ENCODE measurements at places on chromosomes 12 and 14.
A peak's percentile ranks its signal among the peaks of the same experiment; 100 is the strongest.

GRCh38 chr12:56980268-56980667 is 22.9 kb upstream of the RDH16 start:
- DNase-seq: no peak

DNA sequence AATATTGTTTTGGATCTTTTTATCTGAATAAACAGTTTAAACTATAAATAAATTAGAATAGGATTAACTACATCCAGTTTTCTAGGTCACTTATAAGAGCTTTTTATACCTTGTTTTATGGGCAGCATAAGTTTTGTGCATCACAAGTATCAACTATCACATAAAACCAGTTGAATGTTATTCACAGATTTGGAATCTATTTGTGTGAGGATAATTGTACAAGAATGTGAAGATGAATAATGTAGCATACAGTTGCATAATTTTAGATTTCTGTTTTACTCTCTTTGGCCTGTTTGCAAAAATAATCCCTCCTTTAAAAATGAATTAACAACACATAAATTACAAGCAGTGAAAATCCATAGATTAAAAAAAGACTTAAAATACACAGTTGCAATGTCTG is 88.8 kb downstream of the SCFD1 start:
- no peak for DNase-seq

GRCh38 chr14:100622224-100622623 is 35.0 kb upstream of the BEGAIN start:
- no peak for DNase-seq

- no peak for DNase-seq
Measured at GRCh38 chr14:66643344-66643743, 135.4 kb downstream of the GPHN start.

- peak; percentile 18 for DNase-seq
Measured at GRCh38 chr12:74747305-74747704, 209.7 kb downstream of the ATXN7L3B start.

GRCh38 chr12:47811581-47812484 is 7.9 kb downstream of the HDAC7 start:
- DNase-seq: no peak

DNA sequence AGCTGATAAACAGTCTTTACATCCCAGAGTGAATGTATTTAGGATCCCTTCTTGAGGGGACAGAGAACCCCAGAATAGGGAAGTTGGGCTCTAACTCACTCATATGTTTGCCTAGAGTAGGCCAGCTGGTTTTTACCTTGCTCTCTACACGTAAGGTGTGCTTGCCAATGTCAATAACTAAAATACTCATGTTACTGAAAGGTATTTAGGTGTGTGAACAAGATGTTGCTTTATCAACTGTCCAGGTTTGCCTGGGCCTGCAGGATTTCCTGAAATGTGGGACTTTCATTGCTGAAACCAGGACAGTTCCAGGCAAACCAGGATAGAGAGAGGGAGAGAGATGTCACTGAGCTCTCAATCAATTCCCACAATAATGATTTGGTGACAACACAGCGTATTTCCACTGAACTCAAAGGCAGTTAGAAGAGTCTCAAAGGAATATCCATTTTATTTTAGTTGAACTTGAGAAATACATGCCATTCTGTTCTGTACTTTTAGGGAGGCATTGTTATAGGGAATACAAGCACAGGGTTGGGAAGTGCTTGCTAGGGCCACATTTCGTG is 171.7 kb downstream of the NRXN3 start:
- DNase-seq: no peak

- no peak for DNase-seq
Measured at GRCh38 chr14:82067221-82067875, 533.7 kb upstream of the SEL1L start.

GRCh38 chr14:89342049-89342448 is 75.0 kb downstream of the FOXN3 start:
- DNase-seq: no peak

DNA sequence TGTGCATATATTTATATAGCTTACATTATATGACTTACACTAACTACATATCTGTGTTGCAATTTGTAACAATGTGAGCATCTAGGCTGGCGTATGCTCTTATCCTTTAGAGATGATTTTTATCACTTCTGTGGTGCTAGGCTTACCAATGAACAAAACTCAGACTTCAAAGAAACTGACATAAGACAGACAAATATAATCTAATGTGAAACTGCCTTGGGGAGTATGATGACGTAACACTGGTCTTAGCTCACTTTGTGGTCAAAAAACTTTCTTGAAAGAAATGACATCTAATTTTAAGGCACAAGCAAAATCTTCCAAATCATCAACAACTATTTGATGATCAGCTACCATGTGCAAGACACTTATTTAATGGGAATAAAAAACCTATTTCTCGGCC is 50.0 kb downstream of the SOX5 start:
- DNase-seq: no peak

DNA sequence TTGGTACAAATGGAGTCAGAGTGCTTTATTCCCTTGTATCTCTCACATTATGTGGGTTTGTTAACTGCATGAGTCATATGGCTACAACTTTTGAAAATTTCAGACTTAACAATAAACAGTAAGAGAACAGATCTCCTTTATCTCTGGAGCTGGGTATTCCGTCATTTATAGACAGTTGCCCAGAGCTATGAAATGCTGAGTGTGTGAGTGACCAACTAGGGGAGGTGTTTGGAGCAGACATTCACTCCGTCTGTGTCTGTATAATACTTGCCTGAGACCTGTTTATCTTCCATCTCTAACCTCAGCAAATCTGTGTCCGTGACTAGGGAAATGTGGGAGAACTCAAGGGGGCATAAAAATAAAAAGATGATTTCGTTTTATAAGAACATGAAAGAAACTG is 279.9 kb upstream of the FAR2 start:
- peak; percentile 78 for DNase-seq

GRCh38 chr14:80164991-80165721 is 46.1 kb downstream of the DIO2 start:
- DNase-seq: no peak

DNA sequence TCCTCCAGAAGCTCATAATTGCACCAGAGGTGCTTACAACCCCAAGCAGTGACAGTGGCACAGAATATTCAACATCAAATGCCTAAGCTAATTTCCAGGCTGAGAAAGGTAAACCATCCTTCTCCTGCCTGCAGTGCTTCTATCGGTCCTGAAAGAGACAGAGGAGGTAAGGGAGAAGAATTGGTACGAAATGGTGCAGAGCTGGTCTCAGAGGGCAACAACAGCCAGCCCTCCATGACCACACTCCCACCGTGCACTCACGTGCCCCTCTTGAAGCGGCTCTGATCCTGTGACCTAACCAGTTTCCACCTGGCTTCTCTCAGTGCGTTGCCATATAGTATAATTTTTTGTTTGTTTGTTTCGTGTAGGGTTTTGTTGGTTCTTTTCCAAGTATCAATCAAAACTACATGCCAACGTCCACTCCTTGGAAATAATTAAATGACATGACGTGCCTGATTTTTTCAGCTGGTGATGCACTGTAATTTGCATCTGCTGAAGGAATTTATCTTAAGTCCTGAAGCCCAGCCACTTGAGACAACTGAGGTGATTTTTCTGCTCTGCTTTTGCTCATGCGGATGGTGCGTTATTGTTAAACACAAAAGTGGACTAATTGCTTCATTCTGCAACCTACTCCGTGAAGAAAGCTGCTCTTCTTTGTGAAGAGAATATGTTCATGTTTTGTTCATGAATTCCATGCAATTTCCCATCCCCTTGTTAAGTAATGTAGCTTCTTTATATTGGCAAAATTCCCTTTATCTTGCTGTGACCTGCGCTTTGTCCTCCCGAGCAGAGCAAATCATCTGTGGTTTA is 1.3 kb upstream of the ATP2A2 start:
- DNase-seq: no peak

GRCh38 chr14:20415782-20416206 is 2.5 kb upstream of the TEP1 start:
- peak; percentile 77 for DNase-seq

DNA sequence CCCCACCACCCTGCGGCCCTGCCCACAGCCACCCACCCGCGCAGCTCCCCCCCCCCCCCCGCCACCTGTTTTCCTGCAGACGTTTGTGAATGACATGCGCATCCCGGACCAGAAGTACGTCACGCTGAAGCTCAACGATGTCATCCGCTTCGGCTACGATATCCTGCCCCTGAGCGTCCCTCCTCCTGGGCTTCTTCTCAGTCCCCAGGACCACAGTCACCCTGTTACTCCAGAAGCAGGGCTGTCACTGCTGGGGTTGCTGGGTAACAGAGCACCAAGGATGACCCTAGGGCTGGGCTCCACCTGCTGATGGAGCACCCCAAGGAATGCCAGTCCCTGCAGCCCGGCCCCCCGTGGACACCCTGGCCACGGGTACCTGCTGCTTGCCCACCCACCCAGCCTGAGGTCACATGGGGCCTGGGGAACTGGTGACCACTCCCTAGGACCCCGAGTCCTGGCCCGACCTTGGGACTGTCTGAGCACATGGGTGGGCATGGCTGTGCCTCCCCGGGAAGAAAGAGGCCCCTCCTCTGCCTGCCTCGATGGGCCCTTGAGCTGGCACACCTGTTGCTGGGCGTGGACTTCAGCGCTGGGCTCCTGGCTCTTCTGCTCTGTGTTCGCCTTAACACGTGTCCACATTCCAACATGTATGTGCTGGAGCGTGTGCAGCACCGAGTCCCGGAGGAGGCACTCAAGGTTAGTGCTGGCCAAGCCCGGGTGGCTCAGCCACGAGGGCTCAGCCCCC is 12.9 kb downstream of the CEP170B start:
- DNase-seq: no peak

- DNase-seq: no peak
Measured at GRCh38 chr12:25775968-25776367, 182.5 kb upstream of the RASSF8 start.

- DNase-seq: no peak
Measured at GRCh38 chr14:71591929-71592328, 340.3 kb upstream of the RGS6 start.

DNA sequence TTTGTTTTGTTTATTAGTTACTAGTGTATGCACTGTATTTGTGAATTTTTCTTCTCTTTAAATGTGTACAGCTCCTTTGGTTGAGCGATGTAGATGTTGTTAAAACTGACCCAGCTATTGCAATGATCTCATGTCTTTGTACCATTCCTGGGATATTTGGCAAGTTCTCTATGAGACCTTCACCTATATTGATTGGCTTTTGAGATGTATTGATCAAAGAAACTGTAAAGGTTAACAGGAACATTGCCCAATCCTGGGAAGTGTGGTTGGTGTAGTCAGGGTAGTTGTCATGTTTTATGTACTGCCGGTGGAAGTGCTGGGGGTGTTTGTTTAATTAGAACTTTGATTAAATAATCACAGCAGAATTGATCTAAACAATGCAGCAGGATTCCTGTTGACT is 43.1 kb downstream of the ACSS3 start:
- DNase-seq: no peak

GRCh38 chr14:99809859-99810558 is 16.8 kb downstream of the EML1 start:
- no peak for DNase-seq

DNA sequence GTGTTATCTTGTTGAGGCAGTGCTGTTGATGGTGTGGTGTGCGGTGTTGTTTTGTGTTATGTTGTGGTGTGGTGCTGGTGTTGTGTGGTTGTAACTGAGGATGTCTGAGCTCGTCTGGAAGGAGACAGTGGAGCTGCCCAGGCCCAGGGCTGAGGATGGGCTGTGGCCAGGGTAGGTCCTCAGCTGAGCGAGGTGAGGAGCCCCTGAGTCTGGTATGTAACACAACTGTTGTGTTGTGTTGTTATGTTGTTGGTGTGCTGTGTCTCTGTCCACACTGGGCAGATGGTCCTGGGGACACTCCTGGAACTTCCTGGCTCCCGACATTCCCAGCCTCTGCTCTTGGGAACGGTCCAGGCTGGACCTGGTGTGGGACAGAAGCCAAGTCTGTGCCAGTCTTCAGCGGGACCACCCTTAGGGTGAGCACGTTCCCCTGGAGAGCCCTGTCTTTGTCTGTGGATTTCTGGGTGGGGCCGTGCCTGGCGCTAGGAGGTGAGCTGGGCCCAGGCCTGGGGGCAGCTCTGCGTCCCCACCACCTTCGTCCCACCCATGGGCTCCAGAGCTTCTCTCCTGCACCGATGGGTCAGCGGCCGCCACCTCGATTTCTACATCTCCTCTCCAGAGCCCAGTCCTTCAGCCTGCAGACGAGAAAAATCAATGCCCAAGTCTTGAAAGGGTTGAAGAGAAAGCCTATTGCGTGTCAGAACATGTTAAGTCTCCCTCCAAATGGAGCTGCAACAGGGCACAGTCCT is 27.4 kb upstream of the SFSWAP start:
- no peak for DNase-seq

DNA sequence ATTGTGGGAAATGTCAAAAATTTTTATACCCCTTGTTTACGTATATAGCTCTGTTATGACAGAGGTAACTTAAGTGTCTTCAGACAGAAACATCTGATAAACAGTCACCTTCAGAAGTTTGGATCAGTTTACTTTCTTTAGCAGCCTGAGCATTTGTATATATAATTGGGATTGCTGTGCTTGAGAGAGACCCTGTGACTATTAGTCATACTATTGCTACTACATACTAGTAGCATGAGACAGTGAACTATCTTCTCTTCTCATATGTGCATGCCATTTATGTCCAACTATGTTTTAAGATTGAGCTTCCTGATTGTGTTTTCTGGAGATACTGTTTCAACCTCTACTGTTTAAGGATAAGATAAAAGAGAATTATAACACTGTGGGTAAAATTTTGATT is 101.5 kb downstream of the PDE6H start:
- DNase-seq: no peak

- DNase-seq: peak; percentile 71
Measured at GRCh38 chr12:22687361-22688076, 62.5 kb downstream of the ETNK1 start.

- no peak for DNase-seq
Measured at GRCh38 chr14:79705126-79705894, 506.0 kb downstream of the DIO2 start.

DNA sequence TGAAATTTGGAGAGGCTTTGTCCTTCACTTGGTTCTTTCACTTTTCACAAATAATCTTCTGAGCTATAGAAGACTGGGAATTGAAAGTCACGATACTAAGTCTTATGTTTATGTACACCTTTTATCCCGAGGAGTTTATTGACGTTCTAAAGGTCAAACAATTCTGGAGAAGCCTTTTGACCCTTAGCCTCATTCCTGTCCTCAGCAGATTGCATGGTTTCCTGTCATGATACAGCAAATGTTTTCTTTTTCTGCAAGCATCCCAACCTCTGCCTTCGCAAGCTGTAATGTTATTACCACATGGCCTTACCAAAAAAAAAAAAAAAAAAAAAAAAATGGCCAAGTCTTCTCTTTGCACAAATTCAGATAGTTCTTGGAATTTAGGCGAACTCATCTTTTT is 411.7 kb upstream of the FLRT2 start:
- DNase-seq: no peak

DNA sequence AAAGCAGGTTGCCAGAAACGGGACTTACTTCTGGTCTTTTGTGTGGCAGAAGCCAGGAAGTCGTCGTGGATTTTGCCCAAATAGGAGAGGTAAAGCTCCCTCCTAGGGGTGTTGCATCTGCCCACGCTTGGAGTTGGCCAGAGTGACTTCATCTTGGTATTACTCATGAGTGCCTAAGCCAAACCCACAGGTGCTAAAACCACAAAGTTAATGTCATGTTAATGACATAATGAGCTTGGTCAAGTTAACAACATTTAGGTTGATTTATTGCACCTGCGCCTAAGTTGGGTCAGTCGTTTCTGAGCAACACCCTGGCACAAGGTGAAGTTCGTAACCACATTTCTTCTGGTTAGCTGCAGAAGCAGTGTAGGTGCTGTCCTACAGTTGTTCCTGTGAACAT is 225.2 kb downstream of the FUT8 start:
- no peak for DNase-seq

Measured in pons (tissue), 1 donor.